ENCODE measurements at places on chromosomes 3 and 15.

DNA sequence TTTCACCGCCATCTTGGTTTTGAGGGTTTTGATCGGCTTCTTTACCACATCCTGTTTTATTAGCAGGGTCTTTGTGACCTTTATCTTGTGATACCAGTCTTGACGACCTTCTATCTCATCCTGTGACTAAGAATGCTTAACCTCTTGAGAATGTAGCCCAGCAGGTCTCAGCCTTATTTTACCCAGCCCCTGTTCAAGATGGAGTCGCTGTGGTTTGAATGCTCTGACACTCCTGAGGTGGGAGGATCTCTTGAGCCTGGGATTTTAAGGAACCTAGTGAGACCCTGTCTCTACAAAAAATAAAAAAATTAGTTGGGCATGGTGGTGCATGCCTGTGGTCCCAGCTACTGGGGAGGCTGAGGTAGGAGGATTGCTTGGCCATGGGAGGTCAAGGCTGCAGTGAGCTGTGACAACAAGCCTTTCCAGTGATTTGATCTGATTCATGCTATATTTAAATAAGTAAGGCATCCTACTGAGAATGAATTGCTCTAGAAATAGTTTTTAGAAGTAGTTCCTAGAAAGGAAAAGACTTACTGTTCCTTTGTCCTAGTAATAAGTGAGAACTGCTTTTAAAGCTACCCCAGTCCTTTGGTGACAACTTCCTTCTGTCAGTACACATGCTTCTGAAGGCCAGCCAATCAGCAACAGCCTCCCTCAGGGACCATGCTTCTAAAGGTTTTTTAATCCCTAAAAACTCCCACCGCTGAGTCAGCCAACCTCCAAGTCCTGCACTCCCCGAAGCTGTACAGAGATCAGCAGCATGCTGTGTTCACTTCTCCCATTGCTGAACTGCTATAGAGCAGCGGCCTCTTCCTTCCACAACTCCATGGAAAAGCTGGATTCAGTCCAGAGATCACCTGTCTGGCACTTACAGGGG, 9.1 kb upstream of the CEMIP start:
- DNase-seq, result no peak

- no peak for DNase-seq
Measured at GRCh38 chr3:194382196-194382891, 12.8 kb upstream of the LRRC15 start.

- DNase-seq, result no peak
Measured at GRCh38 chr3:29711255-29711771, 430.4 kb downstream of the RBMS3 start.

DNA sequence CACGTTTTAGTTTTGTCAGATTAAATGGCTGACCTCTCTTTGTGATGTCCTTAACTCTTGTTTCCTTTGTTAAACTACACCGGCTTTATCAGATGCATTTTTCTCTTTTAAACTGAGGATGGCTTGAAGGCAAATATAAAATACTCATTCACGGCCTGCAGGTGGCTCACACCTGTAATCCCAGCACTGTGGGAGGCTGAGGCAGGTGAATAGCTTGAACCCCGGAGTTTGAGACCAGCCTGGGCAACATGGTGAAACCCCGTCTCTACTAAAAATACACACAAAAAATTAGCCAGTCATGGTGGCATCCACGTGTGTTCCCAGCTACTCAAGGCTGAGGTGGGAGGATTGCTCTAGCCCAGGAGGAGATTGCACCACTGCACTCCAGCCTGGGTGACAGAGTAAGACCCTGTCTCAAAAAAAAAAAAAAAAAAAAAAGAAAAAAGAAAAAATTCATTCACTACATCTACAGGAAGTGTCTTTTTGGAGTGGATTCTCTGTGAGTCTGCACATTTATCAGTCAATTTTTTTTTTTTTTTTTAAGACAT, 34.7 kb upstream of the SACM1L start:
- no peak for DNase-seq

DNA sequence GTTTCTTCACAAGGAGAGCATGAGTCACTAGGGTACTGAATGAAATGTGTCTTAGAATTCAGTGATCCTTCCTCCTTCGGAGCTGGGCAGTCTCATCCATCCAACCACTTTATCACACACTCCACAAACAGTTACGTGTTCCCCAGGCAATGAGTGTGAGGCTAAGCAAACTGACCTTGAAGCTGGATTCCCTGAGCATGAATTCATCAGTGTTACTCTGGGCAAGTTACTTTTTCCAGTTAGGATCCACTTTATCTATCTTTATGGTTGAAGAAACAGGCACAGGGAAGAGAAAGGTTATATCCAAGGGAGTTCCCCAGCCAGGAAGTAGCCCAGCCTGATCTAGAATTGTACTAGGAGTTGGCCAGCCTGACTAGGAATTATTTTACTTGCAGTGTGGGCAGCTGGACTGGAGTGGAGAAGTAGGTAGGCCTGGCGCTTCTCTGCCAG, 17.1 kb upstream of the GCNT3 start:
- peak; percentile 54 for DNase-seq

DNA sequence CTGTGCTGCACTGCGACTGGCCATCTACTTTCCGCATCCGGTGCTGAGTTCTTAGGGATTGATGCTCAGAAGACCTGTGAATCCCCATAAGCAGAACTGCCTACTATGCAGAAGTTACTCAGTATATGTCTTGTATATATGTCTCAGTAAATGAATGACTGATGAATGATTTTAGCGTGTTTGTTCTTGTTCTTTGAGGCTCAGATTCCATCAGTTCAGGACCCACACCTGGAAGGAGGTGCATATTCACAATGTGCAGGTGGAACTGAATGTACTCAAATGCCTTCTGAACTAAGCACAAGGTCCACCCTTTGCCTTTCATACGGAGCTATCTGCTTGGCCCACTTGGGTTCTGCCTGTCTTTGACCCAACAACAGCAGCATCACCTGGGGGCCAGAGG, 19.8 kb downstream of the TNFAIP8L3 start:
- DNase-seq, result no peak

DNA sequence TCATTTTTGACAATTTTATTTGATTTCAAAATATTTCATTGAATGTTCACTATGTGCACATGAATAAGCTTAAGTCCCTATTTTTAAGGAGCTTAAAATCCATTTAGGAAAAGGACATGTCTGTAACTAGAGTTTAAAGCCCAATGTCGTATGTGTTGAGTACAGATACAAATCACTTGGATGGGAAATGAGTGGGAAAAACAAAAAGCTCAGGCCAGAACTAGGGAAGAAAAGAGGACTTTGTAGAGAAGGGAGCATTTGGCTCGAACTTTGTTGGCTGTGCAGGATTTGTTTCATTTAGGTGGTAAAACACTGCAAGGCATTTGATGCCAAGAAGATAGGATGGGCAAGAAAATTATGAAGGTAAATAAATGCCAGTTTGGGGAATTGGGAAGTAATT, 653.1 kb upstream of the KCNMB2 start:
- DNase-seq, result no peak

GRCh38 chr3:179026636-179027035, 45.0 kb downstream of the ZMAT3 start:
- no peak for DNase-seq

DNA sequence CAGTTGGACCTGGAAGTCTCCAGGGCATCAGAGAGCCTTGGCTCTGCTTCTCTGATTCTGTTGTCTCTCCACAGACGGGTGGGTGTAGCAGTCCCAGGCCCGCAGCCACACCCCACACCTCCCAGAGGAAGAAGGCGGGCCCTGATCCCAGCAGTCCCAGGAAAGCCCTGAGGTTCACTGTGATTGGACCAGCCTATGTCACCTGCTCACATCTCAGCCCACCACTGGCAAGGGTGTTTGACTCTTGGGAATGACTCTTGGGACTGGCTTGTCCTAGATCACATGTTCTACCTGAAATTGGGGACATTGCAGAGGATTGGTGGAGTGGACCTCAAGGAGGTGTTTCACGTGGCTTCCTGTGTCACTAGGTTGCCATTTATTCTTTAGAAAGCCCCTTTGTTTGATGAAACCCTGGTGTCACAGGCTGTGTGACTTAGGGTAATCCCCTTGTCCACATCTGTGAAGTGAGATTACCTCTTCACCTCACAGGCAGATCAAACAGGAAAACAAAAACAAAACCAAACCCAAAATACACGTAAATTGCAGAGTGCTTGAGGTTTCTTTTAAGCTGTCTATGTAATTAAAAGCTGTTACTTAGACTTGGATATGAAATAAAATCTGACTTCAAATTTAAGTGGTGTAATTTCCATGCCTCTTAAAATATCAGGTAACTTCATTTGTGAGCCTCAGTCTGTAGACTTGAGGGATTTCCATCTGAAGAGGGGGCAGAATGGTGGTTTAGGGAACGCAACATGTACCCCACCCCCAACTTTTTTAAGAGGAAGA, 26.7 kb downstream of the FLNB start:
- no peak for DNase-seq

DNA sequence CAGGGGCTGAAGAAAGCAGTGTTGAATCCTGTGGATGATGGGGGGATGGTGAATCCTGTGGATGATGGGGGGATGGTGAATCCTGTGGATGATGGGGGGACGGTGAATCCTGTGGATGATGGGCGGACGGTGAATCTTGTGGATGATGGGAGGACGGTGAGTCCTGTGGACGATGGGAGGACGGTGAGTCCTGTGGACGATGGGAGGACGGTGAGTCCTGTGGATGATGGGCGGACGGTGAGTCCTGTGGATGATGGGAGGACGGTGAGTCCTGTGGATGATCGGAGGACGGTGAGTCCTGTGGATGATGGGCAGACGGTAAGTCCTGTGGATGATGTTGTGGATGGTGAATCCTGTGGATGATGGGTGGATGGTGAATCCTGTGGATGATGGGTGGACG, 170.7 kb downstream of the SV2B start:
- no peak for DNase-seq

GRCh38 chr3:106836906-106837305, 540.3 kb upstream of the CCDC54 start:
- no peak for DNase-seq

- no peak for DNase-seq
Measured at GRCh38 chr3:5271372-5271683, 83.8 kb downstream of the EDEM1 start.

DNA sequence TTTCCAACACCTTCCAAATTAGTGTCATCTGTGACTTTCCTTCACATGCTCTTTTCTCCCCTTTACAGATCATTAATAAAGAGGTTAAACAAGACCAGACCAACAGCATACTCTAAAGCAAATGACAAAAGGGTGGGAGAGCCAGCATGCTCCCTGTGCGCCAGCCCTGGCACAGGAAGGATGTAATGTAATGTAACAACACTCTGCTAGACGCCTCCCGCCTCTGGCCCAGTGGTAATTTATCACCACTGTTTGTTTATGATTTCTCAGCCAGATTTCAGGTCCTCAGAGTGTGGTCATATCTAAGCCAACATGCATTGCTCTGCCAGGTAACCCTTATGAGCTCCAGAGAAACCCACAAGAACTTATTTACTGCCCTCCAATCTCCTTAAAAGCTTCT, 189.5 kb upstream of the WNT5A start:
- peak; percentile 7 for DNase-seq

- DNase-seq, result peak; percentile 30
Measured at GRCh38 chr15:85826756-85827515, 32.2 kb upstream of the KLHL25 start.

GRCh38 chr15:79365765-79366164, 54.9 kb downstream of the TMED3 start:
- DNase-seq, result no peak

DNA sequence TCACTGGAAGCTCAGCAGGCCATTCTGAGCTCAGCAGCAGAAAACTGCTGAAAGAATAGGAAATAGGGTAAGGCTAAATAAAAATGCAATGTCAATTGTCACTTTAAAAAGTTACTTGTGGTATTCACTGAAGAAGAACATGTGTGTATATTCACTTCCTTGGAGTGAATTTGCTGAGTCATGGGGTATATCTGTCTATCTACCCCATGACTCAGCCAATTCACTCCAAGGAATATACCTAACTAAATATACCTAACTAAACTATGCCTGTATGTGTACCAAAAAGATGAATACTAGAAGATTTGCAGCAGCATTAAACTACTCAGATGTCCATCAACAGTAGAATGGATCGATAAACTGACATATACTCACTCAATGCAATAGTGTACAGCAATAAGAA, 69.5 kb upstream of the KCNAB1 start:
- no peak for DNase-seq

- no peak for DNase-seq
Measured at GRCh38 chr3:170425491-170426239, 7.0 kb downstream of the CLDN11 start.
